ENCODE measurements at places on chromosomes 2 and 18.

- DNase-seq = no peak
These were observed 61.2 kb downstream of the BOD1L2 start for GRCh38 chr18:57208047-57208446.

- no peak for DNase-seq
These were observed 44.0 kb upstream of the ARHGAP15 start for GRCh38 chr2:143085125-143085784.

GRCh38 chr18:13621886-13622619 lies 104.3 kb downstream of the FAM210A start:
- DNase-seq = no peak

DNA sequence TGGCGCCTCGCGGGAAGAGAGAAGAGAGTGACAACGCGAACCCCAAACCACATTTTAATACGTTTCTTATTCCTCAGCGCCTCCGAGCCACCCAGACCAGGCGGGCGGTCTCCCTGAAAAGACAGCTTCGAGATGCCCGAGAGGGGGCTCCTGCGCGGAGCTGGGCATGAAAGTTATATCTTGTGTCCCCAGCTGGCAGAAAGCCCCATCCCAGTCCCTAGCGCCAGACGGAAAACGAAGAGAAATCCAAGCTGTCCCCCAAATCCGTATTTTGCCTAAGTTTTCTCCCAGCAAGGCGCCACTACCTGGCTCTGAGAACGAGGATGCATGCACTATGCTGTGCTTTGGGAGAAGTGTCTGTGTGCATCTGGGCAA lies 797 bp downstream of the NXPH2 start:
- DNase-seq = no peak

- peak; percentile 7 for DNase-seq
These were observed 62.0 kb downstream of the CACNB4 start for GRCh38 chr2:152036611-152037469.

DNA sequence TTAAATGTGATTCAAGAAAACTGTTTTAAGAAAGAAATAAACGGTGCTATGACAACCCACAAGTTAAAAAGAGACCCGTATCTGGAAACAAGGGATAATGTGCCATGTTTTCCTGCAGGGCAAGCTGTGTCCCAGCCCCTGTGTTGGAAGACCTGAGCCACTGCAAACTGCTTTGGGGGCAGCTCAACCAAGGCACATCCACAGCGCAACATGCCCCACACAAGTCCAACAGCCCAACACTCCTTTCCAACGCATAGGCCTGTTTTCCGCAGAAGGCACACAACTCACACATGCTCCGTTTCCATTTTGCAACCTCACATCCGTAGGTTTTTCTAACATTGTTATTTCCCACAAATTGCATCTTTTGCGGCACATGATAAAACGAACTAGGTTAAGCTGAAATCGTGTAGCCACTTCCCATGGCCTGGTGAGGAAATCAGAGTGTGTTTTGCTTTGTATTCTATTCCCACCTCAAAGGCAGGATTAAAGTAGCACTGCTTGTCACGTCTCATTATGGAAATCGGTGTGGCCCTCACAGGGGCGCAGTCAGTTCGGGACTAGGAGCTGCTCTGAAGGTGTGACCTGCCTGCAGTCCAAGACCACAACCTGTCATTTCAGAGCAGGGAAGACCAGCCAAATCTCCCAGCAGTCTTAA lies 50.5 kb upstream of the ZNF516 start:
- DNase-seq = no peak

GRCh38 chr18:7514796-7515440 lies 52.2 kb upstream of the PTPRM start:
- DNase-seq = no peak

DNA sequence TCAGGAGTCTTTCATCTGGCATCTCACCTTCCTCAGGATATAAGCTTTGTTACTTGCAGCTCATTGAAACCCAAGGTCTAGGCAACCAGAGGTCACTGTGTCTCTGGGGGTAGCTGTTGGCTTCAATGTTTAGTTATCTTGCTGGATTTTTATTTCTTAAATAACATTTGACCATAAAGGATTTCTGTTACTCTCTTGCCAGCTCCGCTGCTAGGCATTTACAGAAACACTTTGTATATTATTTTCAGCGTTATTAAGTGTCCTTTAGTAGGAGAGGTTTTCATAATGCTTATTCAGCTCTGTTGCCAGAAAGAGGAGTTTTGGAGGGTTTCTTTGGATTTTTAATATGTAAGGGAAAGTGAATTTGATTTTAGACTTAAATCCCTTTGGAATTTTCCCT lies 61.4 kb downstream of the QPCT start:
- DNase-seq = no peak

- peak; percentile 11 for DNase-seq
These were observed 89.6 kb downstream of the TTC32 start for GRCh38 chr2:19812166-19812565.

DNA sequence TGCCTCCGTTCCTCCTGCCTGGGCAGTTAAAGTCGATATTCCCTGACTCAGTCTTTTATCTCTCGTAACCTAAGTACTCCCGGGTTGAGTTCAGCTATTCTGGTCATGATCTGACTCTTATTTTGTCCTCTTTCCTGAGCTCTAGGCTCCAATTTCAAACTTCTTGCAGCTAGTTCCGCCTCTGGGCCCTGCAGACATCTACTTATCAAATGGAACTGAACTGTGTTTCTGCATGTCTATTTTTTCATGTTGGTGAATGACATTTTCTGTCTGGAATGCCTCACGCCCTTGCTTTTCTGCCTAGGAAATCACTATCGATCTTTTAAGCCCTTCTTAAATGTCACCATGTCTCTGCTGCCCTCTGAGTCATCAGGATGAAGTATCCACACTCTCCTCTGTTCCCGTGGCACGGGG lies 101.5 kb downstream of the VAPA start:
- no peak for DNase-seq

DNA sequence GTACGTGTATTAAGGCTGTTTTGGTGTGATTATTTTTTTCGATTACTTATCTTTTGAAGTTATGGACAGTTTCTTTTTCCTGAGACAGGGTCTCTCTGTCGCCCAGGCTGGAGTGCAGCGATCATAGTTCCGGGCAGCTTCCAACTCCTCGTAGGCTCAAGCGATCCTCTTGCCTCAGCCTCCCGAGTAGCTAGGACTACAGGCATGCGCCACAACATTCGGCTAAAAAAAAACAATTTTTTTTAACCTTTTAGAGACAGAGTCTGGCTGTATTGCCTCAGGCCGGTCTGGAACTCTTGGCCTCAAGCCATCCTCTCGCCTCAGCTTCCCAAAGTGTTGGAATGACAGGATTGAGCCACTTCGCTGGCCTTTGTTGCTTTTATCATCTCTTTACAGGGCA lies 945 bp downstream of the HAT1 start:
- peak; percentile 2 for DNase-seq
